ENCODE measurements at places on chromosomes 4 and X.

DNA sequence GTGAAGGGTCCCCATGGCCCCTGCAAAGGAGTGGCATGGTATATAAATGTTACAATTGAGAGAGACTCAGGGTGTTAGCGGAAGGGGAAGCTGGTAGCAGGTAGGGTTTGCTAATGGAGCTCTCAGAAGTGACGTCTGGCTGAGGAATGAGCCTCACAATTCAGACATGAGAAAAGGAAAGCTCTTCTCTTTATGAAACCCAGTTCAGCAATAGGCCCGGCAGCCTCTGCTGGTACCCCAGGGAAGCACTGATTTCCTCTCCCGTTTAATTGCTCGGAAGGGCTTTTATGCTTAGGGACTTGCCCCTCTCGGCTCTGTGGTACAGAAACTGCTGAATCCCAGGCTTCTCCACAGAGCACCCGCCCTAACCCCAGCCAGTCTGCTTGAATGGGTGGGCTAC, 19.4 kb upstream of the AFAP1 start:
- no peak for DNase-seq

DNA sequence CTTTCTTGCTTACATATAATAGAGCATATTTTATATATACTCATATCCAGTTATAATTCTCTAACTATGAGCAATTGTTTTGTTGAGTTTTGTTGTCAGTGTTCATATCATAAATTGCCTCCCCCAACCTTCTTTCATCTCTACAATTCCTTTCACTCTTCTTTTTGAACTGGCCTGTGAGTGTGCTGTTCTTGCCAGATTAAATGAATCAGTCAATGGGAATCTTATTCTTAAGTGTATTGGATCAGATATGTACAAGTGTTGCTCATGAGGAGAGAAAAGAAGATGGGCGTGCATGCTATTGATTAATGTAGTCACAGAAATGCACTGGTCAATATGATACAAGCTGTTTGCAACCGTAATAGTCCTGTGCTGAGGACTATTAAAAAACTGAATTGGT, 728.1 kb upstream of the MAGEB2 start:
- no peak for DNase-seq

DNA sequence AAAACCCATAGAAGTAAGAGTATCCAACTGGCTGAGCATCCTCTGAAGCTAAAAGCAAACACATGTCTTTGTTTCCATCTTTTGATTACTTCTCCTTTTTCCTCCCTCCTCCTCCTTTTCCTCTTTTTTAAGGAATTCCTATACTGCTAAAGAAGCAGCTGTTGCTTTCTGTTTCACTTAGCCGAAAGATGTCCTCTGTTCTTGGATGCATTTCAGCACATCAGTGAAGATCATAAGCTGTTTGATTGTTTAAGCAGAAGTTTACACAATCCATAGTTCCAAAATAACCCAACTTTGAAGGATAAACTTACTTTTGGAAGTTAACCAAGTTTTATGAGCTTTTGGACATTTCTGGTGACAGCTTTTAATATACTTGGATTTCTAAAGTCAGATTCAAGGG, 55.1 kb upstream of the TNIP3 start:
- peak; percentile 51 for DNase-seq

DNA sequence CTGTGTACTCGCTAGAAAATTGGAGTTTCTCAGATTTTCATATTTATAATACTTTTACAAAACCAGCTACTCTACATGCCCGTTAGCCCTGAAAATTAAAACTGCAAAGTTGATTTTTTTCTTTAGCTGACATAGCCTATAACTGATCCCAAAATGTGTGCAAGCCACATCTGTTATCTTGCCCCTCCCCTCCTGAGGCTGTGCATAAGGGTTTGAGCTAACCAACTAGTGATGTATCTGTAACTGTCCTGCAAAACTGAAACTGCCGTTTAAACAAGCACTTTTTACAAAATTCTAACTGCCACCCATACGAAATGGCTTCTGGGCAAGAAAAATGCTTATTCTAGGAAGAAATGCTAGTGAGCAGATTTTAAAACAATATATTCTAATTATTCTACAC, 59.1 kb downstream of the EDNRA start:
- DNase-seq, result no peak

- peak; percentile 33 for DNase-seq
These were observed 6.8 kb upstream of the MOB1B start for GRCh38 chr4:70895405-70895804.

All from hindlimb muscle (tissue), 1 donor.